ENCODE measurements at places on chromosomes 5 and 9. TPM values are rescaled to one million over a fixed set of nuclear protein-coding genes. Genes with fewer than 3 reads are reported as not detected.

COL23A1 gene
- 0.21 TPM for total RNA-seq

ANKDD1B gene
- total RNA-seq: 1.7 TPM

ADAMTS19 gene
- total RNA-seq: under 0.01 TPM

LCN2 gene
- 62.1 TPM for total RNA-seq

ORM2 gene
- not detected for total RNA-seq

RXFP3 gene
- not detected for total RNA-seq

SV2C gene
- total RNA-seq: under 0.01 TPM

IRX1 gene
- total RNA-seq: 200 TPM

CXCL14 gene
- total RNA-seq: 3.9 TPM

ARL10 gene
- total RNA-seq: 0.56 TPM

PCDHB14 gene
- 1.4 TPM for total RNA-seq

TMC1 gene
- total RNA-seq: not detected
